Activated naive CD8-positive, alpha-beta T cell treated with anti-CD3 and anti-CD28 coated beads, Interleukin-2, amount 10 ng/mL, durations not matched to agents 7 days and 5 days (primary cell): ENCODE measurements at places on chromosomes 7 and 10. TPM values are rescaled to one million over a fixed set of nuclear protein-coding genes. Genes with fewer than 3 reads are reported as not detected.

SNX13 gene
- total RNA-seq = 29.3 TPM

DNA sequence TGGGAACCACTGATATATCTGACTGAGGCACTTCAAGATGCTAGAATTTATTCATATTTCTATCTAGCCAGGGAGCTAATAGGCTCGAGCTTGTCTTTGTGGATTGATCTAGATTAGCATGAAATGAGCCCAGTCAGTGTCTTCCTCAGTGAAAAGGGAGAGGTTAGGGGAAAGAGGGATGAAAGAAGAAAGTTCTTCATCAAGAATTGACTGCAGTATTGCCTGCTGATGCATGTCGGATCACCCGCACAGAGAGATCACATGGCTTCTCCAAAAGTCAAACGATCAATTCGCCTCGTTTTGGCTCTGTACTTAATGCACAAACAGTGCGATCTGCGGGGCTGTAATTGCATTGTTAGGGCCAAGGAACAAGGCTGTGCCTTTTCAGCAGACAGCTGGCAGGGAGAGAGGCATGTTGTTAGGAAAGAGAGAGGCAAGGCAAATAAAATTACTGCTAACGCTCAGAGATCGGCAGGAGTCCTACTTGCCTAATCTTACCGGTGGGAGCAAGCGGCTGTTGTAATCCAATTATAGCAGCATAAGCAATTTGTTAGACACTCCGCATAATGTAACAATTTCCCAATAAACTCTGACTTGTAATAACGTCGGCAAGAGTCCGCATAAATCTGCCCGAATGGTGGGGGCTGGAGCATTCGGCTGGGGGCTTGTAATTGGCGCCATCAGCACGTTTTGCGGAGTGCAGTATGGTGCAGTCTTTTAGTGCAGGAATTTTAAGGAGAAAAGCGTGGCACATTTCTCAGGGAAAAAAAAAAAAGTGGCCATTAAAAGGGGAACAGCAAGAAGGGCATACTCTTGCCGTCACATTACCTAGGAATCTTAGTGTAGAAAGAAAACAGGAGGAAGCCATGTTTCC, 102.1 kb downstream of the POLL start:
- DNase-seq = no peak

DNA sequence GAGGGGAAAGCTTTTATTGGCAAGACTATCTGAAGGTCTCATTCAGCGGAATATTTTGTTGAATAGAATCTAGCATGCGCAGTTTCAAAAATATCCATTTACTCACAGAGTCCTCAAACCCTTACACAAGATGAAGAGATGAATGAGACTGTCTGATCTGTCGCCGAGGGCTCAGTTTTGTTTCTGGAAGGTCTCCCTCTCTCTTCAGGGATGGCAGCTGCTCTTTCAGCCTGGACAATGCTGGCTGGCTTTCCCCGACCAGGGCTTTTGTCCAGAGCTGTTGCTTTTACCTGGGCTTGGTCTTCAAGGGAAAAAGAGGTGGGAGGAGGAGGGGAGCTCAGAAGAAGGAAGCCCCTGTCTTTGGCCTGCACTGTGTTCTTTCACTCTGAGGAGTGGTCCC, 81.9 kb upstream of the BTBD16 start:
- DNase-seq = no peak

DNA sequence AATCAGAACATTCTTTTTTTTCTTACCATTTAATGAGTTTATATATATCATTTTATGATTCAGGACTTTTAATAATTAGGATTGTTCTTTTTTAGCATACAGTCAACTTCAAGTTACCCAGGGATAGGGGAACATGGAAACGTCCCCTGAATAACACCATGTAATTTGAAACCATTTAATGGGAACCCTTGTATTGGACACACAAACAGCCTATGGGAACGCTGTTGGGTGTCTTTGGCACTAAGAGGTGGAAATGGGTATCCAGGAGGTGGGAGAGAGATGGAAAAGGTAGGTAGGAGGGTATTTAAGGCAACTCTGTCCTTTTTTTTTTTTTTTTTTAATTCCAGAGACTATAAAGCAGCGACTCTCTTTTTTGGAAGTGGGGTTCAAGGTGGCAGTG, 2.6 kb downstream of the LUC7L2 start:
- DNase-seq = no peak

- no peak for DNase-seq
Measured at GRCh38 chr10:92640107-92640506, 47.2 kb downstream of the KIF11 start.

- no peak for DNase-seq
Measured at GRCh38 chr7:47940088-47941013, 7.9 kb downstream of the PKD1L1 start.
